ENCODE measurements at places on chromosomes 3 and 15.

DNA sequence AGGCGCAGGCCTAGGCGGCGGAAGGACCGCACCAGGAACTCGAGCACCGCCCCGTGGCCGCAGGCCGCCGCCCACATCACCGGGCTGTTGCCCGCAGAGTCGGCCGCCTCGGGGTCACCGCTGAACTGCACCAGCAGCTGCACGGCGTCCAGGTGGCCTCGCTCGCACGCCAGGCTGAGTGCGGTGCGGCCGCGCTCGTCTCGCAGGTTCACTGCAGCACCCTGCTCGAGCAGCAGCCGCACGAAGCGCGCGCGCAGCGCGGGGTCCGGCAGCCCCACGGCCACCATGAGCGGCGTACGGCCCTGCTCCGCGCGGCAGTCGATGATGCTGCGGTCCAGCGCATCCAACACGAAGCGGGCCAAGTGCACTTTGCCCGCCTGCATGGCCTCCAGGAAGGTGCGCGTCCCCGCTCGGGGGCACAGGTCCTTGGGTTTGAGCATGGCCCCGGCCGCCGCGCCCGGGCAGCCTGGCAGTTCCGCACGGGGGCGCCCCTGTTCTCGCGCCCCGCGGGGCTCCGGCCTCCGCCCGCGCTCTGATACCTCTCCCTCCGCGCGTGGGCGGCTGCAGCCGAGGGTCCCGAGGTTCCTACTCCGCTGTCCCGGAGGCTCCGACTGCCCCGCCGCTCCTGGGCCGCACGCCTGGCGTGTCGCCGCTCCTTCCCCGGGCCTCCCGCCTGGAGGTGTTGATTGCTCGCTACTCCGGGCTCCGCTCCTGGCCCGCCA, 556 bp downstream of the ANKRD63 start:
- DNase-seq = no peak

DNA sequence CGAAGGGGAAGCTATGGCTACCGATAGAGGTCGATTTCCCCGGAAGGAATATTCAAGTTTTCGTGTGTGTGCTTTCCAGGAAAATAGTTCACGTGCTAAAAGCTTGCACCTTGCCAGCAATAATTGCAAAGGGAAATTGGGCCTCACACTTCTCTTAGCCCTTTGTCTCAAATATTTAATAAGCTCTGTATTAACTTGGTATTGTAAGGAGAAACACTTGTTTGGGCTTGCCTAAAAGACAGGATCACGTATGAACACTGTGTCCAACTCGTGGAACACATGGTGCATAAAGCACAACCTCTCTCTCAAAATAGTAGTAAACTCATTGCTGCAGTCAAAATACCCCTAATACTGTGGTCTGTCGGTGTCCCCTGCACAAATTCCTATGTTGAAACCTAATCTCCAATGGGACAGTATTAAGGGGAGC, 352 bp upstream of the TMF1 start:
- DNase-seq = no peak

- no peak for DNase-seq
These were observed 1438.2 kb downstream of the ZPLD1 start for GRCh38 chr3:103873021-103873420.

- DNase-seq = no peak
These were observed 41.4 kb downstream of the SUMF1 start for GRCh38 chr3:4425707-4426106.

GRCh38 chr3:129625072-129625874, 18.8 kb upstream of the PLXND1 start:
- no peak for DNase-seq

DNA sequence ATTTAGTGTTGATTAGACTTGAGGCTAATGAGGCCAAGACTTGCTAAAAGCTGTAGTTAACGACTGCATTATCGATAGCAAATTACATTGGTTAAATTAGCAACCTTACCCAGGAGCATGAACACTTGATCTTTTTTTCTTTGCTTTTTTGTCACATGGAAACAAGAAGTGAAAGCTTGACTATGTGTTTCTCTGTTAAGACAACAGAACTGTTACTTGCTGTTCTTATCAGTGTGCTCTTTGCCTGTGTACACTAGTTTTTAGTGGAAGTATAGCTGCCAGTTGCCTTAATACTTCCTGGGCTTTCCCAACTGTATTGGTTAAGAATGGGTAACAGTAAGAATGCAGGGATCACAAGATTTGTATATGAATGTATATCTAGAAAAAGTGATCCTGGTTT, 625.5 kb downstream of the NAALADL2 start:
- DNase-seq = no peak

DNA sequence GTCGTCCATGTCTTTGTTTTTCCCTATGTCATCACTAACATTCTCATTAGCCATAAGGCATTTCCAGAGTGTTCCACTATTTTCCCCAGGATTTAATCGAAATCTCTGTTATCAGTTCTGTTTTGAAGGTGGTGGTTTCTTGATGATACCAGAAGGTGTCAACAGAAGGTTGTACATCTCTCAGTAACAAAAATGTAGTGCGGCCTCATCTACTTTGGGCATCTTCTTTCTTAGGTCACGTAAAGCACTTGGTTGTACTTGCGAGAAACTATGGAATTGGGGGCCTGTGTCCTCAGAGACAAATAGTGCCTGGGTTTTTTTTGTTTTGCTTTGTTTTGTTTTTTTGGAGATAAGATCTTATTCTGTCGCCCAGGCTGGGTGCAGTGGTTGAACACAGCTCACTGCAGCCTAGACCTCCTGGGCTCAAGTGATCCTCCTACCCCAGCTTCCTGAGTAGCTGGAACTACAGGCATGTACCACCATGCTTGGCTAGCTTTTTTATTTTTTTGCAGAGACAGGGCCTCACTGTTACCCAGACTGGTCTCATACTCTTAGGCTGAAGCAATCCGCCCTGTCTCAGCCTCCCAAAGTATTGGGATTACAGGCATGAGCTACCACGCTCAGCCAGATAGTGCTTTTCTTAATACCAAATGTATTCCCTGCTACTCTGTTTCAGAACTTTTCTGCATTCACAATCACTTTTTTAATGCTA, 61.2 kb upstream of the FURIN start:
- DNase-seq = no peak

DNA sequence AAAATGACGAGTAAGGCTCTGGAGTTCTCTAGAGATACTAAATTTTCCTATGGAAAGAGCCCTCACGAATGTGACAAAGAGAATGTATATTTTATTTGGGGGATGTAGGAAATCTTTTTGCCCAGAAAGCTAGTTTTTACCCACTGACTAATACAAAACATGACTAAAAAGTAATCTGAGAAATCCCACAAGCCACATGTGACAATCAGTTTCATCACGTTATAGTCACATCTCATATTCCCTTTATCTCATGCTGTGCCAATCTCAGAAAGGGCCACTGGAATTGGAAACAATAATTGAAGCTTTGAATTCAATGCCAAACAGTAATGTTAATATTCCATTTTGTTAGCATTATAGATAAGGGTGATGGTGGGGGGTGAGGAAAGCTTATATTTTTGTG, 509.0 kb upstream of the GOLIM4 start:
- DNase-seq = no peak

- no peak for DNase-seq
These were observed 200.9 kb upstream of the EIF1B start for GRCh38 chr3:40108643-40109042.

Measured in hematopoietic multipotent progenitor cell treated with erythropoietin and hydrocortisone succinate and interleukin-3 and kit ligand, for 17 days (in vitro differentiated cells).